ENCODE measurements at places on chromosomes 5 and 9.

GRCh38 chr9:77024776-77025545, 5.5 kb downstream of the FOXB2 start:
- no peak for DNase-seq

- DNase-seq: no peak
These were observed 25.2 kb downstream of the GALNT10 start for GRCh38 chr5:154215571-154216325.

GRCh38 chr5:68962757-68963484, 130.9 kb upstream of the SLC30A5 start:
- peak; percentile 35 for DNase-seq

- no peak for DNase-seq
These were observed 159.0 kb downstream of the NR2F1-AS1 start for GRCh38 chr5:93421987-93422401.

DNA sequence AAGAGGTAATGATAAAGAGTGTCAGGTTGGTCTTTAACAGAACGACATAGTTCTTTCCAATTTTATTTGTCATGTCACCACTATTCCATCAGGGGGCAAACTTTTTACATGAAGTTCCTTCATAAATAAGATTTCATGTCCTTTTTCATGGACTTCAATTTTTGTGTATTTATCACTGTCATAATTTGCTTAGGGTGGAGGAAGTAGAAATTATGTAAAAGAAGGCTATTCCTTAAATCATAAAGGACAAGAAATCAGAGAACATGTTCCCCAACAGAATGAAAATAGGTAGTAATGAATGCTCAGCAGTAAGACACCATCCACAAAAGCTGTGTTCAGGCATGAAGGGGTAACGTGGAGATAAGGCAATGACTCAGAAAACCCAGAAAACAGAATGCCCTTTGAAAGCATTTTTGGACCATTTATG, 72.7 kb downstream of the ZFAND5 start:
- peak; percentile 4 for DNase-seq

DNA sequence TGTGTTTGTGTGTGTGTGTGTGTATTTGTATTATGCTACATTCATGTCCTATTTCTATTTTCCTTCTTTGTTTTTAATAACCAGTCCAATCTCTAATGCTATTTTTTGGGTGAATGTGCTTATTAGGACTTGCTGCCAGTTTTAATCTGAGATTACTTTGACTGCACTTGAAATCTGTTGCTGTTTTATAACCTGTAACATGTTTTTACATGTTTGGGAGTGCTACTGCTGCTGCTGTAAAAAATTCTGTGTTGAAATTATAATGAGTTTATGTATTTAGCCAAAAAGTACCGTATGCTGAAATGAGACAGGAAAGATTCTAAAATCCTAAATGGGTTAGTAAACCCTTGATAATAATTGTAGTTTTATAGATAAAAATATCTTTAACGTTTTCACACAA, 104.7 kb upstream of the SSBP2 start:
- no peak for DNase-seq

DNA sequence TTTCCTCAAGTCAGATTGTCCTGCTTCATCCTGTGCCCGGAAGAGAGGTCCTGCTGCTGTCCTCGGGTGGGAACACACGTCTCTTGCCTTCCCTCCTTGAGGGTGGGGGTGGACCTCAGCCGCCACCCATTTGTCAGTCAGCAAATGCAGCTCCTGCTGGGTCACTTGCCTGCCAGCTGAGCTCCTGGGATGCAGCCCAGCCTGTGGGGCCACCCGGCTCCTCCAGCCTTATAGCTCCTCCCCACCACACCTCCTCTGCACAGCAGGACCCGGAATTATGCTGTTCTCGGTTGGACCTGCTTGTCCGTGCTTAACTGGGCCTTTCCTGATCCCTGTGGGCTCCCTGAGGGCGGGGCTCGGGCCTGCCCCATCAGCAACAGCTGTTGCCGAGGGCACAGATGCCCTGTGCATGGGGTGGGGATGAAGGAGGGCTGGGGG, 52.7 kb downstream of the RXRA start:
- DNase-seq: no peak

- no peak for DNase-seq
These were observed 102.6 kb downstream of the PDZD2 start for GRCh38 chr5:31741496-31741895.

GRCh38 chr5:113128082-113128481, 151.5 kb downstream of the DCP2 start:
- DNase-seq: no peak

Measured in fibroblast of skin of left quadriceps (primary cell).